ENCODE measurements at places on chromosomes 2 and 18.

- no peak for DNase-seq
These were observed 41.7 kb upstream of the MALL start for GRCh38 chr2:110157153-110157793.

DNA sequence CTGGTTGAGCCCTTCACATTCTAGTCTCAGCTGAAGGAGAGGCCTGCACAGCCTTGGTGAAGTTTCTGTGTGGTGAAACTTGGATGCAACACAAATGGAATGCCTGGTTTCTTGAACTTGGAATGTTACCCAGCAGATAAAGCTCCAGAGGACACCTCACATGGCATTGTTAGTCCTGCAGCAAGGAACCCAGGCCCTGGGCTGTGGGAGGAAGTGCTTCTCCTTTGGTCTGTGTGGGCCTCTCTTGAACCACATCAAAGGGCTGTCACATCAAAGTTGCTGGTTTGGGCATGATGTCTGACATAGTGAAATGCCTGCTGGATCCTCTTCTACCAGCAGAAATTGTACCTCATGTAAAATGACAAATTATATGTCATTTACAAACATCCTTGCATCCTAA, 198.5 kb downstream of the FHOD3 start:
- DNase-seq = no peak

- DNase-seq = no peak
These were observed 82.2 kb upstream of the RMDN2 start for GRCh38 chr2:37842732-37843440.

- DNase-seq = no peak
These were observed 425 bp downstream of the ASB3 start for GRCh38 chr2:53786352-53786704.

- no peak for DNase-seq
These were observed 20.7 kb upstream of the ZNF407 start for GRCh38 chr18:74577019-74577418.

DNA sequence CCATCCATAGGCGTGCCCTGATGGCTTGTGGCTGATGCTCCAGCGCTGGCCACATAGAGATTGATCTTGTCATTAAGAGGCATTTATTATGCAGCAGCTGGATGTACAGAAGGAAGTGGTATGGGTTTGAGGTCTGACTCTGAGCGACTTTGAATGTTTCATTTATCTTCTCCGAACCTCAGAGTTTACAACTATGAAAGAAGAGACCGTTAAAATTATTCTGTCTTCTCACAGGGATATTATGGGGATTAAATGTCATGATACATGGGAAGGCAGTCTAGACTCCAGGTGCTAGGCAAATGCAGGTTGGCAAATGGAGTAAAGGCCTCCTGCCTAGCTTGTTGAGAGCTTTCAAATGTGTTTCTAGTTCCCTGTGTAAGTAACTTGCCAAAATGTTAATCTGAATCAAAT, 30.3 kb downstream of the MOGAT1 start:
- DNase-seq = no peak

- no peak for DNase-seq
These were observed 180.3 kb downstream of the GCA start for GRCh38 chr2:162524192-162524591.

- no peak for DNase-seq
These were observed 45.0 kb upstream of the CREB1 start for GRCh38 chr2:207484444-207485391.

DNA sequence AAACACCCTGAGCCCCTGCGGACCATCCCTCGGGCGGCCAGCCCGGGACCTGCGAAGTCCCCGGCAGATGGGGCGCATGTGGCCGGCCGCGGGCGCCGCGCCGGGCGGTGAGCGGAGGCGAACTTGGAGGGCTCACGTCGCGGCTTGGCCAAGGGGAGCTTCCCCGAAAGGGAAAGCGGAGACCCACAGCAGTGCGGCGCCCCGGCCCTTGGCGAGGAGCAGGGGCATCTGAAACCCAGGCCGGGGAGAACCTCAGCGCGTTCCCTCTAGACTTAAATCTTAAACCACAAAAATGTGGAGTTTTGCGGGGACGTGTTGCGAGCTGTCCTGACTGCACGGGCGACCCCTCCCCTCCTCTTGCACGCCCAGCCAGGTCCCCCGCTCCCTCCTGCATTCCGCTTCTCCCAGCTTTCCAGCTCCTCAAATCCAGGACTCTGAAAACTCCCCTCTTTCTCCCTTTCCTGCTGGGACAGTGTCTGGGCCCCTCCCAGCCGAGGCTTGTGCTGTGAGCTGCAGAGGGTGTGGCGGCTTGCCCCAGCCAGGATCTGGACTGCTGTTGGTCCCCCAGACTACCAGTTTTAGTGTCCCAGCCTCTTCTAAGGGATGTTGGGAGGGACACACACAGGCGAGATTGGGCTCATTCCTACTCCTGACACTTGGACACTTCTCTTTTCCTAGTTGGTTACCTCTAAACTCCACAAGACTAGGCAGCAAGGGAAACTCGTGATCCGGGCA, 1.3 kb downstream of the FMNL2 start:
- no peak for DNase-seq

DNA sequence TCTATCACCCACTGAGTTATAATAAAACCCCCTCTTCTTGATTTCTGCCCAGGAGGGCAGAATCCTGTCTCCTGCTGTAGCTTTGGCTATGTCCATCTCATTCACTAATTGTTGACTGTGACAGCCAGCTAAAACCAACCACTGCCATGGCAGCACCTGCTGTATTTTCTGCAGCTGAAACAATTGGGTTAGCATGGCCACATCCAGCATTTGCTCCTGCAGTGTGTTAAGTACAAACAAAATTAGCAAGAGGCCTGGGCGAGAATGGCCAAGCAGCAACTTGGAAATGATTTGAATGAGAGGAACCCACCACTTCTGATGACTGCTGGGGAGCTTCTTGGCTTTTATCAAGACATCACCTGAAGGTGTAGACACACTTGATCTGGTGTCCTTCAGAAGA, 89.4 kb upstream of the LRRTM1 start:
- no peak for DNase-seq

DNA sequence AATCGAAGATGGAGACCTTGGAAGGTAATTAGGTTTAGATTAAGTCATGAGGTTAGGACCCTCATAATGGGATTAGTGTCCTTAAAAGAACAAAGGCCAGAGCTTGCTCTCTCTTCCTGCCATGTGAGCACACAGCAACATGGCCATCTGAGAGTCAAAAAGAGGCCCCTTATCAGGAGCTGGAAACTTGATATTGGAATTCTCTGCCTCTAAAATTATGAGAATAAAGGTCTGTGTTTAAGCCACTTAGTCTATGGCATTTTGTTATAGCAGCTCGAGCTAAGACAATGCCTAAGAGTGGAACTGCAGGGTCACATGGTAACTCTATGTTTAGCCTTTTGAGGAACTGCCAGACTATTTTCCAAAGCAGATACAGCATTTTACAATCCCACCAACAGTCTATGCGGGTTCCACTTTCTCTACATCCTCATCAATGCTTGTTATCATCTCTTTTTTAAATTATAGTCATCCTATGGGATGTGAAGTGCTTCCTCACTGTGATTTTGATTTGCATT, 42.4 kb downstream of the THADA start:
- DNase-seq = no peak

DNA sequence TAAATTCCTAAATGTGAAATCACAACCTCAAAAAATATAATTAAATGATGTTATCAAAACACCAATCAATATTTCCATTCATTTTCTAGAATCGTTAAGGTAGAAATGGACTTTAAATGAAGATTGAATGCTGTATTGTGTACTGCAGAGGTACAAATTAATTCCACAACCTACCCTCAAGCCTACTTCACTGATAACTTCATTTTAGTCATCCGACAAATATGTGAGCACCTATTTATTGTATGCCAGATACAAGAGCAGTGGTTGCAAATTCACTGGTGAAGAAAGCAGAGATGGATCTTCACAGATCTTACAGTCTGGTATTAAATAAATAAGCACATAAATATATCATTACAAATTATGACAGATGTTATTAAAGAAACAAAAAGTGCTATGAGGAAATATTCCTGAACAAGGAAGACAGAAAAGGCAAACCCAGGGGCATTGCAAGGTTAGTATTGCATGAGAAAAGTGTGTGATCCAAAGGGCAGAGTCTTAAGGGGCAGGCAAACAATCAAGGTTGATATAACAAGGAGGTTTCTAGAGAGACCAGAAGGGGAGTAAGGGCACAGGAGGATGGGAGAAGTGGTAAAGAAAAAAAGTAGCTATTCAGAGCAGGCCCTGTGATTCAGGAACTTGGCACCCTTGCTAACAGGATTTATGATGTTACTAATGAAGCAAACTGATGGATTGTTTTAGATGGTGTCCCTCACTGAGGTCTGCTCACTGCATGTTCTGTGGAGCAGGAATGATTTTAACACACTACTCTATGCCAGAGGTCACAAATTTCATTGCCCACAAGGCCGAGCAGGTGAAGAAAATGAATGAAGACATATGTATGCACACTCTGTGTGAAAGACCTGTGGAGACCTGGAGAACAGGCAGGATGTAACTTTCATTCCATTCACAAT, 128.0 kb upstream of the CCDC150 start:
- DNase-seq = no peak

DNA sequence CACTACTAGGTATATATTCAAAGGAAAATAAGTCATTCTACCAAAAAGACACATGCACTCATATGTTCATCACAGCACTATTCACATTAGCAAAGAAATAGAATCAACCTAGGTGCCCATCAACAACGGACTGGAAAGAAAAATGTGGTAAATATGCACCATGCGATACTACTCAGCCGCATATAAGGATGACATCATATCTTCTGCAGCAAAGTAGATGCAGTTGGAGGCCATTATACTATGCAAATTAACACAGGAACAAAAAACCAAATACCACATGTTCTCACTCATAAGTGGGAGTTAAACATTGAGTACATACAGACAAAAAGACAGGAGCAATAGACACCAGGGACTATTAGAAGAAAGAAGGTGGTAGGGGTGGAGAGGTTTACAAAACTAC, 412.1 kb upstream of the CWC22 start:
- DNase-seq = no peak

DNA sequence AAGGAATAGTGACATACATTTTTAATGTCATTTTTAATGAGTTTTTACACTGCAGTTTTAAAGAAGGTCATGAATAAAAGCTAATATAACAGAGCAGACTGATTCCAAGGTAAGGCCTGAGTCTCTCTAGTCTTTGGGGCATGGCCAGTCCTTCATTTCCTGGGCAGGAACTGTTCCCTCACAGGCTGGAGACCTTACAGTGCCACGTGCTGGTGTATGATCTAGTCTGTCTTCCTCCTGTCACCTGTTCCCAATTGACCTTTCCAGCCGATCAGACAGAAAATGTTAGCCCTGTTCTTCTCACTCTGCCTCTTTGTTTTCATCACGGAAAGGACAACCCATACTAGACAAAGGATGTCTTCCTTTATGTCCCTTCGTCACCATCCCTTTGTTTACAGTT, 33.6 kb downstream of the ZCCHC2 start:
- DNase-seq = no peak

DNA sequence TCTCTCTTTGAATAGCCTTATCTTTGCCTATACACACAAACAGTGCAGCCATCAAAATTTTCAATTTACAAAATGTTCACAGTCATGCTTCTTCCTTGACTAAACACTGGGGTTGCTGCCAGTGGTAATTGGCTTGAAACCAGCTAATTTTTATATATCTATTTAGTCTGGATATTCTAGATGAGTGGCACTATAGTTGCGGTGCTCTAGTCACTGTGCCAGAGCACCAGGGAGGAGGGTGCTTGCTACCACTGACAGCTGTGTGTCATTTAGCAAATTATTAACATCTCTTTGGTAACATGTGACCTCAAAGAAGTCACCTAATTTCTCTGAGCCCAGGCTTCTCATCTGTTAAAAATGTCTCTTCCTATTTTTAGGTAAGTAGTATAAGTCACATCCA, 130.4 kb downstream of the MEIS1 start:
- DNase-seq = no peak

DNA sequence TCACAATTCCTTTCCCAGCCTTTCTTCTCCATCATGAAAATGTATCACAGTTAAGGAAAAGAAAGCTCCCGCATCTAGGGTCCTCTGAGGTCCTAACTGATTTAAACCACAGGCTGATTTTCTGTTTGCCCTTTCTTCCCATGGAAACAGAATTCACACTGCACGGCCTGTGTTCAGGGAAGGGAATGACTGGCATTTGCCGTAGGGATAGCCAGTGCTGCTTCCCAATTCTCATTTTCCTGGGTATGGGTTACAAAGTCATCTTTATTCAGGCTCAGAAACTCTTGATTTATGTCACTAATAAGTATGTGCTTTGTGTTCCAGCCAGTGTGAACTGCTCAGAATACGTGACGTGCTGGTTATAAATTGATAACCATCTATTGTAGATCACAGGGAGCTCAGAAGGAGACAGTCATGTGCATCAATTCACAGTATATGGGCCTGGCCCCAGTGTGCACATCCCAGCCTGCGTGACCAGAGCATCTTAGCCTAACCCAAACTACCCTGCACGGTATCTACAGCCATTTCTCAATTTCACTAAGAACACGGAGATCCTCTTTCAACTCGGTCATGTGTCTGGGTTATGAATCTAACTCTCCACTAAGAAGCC, 163.3 kb downstream of the LRRC30 start:
- no peak for DNase-seq

- no peak for DNase-seq
These were observed 18.4 kb upstream of the CTAGE1 start for GRCh38 chr18:22436136-22436535.

- DNase-seq = no peak
These were observed 1.6 kb downstream of the KANSL1L start for GRCh38 chr2:210169516-210170195.

DNA sequence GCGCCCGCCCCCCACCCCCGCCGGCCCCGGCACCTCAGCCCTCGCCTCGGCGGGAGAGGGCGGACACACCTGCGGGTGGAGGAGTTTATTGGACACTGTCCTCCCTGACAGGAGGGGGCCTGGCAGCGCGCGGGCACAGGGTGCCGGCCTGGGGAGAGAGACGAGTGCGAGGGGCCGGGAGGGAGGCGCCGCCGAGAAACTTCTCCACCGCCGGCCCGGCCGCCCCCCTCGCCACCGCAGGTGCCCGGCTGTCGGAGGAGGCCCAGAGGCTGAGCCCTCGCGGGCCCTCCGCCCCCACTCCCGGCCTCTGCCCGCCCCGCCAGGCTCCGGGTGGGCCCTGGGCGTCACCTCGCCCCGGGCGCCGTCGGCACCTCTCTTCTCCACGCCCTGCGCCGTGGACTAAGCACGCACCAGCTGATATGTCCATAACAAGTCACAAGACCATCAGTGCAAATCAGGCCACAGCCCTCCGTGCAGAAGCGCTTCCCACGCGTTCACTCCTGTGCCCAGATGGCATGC, 311.3 kb downstream of the CELF4 start:
- no peak for DNase-seq

DNA sequence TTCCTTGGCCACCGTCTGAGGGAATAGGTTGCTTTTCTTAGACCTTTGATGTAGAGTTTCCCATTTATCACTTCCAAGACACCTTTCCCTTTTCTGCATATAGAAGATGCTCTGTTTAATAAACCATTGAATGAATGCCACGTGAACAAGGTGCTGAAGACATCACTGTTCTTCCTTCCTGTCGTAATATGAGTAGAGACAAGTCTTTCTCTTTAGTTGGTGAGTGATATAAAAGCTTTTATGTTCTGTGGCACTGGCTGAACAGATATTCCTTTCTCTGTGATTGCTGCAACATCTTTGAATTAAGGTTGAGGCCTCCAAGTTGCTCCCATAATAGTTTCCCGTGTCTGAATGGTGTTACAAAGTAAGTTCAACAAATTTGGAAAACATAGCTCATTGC, 38.7 kb downstream of the TTC39C start:
- DNase-seq = no peak

- DNase-seq = no peak
These were observed 42.1 kb downstream of the CALCRL start for GRCh38 chr2:187405921-187406320.
